ENCODE measurements at places on chromosomes 5 and 9.

DNA sequence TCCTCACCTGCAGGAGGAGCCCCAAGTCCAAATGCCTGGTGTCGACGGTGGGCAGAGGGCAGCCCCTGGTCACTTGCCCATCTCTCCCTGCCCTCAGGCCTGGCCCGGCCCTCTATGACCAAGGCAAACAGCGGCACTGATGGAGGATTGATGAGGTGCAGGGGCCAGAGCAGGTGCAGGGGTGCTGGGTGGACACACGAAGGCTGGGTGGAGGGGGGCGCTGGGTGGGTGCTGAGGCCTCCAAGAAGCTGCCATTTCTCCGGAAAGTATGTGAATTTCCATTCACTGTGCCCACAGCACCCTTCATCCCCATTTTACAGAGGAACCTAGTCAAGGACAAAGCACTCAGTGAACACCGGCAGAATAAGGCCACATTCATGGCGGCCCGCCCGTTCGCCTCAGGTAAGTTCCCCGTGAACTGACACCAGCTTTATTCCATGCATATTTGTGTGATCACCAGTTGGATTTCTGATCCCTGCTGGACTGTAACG, 143.8 kb upstream of the PPP1R26 start:
- no peak overlapping the region for H3K27ac ChIP-seq
- peaks cover 5% of the 10 kb centered on the region for H3K4me1 ChIP-seq
- DNase-seq = no peak
- no peak overlapping the region for H3K4me3 ChIP-seq
- no peaks in the 10 kb centered on the region for H3K36me3 ChIP-seq

- no peak for DNase-seq
- H3K36me3 ChIP-seq = no peaks in the 10 kb centered on the region
- no peak overlapping the region for H3K4me3 ChIP-seq
- no peak overlapping the region for H3K27ac ChIP-seq
- no peaks in the 10 kb centered on the region for H3K27me3 ChIP-seq
- H3K4me1 ChIP-seq = no peaks in the 10 kb centered on the region
Observed at GRCh38 chr5:176133289-176133870, 104.8 kb upstream of the SIMC1 start.

DNA sequence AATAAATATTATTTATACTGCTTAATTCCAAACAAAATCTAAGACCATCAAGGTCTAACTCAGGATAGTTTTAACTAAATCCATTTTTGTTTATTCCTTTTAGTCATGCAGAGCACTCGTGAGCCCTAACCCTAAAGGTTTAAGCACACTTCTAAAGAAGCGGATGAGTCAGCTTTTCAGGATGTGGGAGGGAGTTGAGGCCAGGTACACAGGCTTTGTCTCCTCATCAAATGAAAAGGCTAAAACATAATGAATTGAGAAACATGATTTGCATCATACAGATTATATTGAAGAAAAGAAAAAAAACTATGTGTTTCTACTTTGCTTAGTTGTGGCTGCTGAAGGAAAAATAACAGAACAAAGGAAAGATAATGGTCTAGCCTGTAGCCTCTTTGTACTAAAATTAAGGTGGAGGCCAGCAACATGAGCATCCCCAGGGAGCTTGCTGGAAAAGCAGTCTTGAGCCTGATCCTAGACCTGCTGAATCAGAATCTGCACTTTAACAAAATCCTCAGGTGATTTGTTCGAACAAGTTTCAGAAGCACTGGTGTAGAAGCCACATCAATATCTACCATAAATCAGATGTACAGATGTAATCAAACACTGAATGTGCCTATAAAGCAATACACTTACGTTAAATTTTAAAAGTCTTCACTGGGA, 21.1 kb upstream of the ISCA1 start:
- H3K27ac ChIP-seq = no peak overlapping the region
- peaks cover 2% of the 10 kb centered on the region for H3K4me1 ChIP-seq
- H3K27me3 ChIP-seq = no peaks in the 10 kb centered on the region
- H3K36me3 ChIP-seq = peaks cover 47% of the 10 kb centered on the region
- no peak for DNase-seq

- H3K27me3 ChIP-seq = peaks cover 30% of the 10 kb centered on the region
- no peak overlapping the region for H3K4me3 ChIP-seq
- H3K27ac ChIP-seq = no peak overlapping the region
- H3K36me3 ChIP-seq = no peaks in the 10 kb centered on the region
- H3K4me1 ChIP-seq = peaks cover 10% of the 10 kb centered on the region
Observed at GRCh38 chr5:136226401-136226800, 33.4 kb upstream of the SMIM32 start.

DNA sequence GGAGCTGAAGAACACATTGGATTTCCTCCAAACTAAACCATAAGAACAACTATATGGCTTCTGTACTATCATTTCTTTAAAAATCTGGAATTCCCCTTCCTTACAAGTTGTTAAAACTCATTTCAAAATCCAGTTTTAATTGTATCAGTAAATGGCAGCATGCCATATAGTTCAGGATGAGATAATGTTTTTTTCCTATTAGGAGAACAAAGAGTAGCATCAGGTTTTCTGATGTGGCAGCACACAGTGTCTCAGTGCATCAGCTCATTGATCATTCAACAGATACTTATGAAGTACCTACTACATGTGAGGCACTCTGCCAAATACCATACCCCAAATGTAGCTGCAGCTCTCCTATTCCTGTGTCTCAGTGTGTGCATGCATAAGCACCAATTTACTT, 161.1 kb downstream of the EPB41L4A start:
- DNase-seq = no peak
- H3K4me1 ChIP-seq = no peaks in the 10 kb centered on the region
- no peak overlapping the region for H3K4me3 ChIP-seq
- 0 out of 2 replicates have a peak, but pooled peaks cover 8% of the 10 kb centered on the region for H3K27me3 ChIP-seq
- H3K36me3 ChIP-seq = no peaks in the 10 kb centered on the region

GRCh38 chr9:92619601-92620300, 50.2 kb downstream of the IPPK start:
- no peak for DNase-seq
- no peaks in the 10 kb centered on the region for H3K4me1 ChIP-seq
- no peaks in the 10 kb centered on the region for H3K27me3 ChIP-seq
- H3K36me3 ChIP-seq = peaks cover 11% of the 10 kb centered on the region

GRCh38 chr5:100595812-100596173, 60.6 kb downstream of the FAM174A start:
- DNase-seq = no peak
- H3K27me3 ChIP-seq = no peaks in the 10 kb centered on the region
- no peaks in the 10 kb centered on the region for H3K36me3 ChIP-seq

- H3K36me3 ChIP-seq = no peaks in the 10 kb centered on the region
- no peak overlapping the region for H3K4me3 ChIP-seq
- H3K4me1 ChIP-seq = no peaks in the 10 kb centered on the region
- H3K27me3 ChIP-seq = no peaks in the 10 kb centered on the region
Observed at GRCh38 chr5:104421431-104421830, 858.8 kb upstream of the NUDT12 start.

DNA sequence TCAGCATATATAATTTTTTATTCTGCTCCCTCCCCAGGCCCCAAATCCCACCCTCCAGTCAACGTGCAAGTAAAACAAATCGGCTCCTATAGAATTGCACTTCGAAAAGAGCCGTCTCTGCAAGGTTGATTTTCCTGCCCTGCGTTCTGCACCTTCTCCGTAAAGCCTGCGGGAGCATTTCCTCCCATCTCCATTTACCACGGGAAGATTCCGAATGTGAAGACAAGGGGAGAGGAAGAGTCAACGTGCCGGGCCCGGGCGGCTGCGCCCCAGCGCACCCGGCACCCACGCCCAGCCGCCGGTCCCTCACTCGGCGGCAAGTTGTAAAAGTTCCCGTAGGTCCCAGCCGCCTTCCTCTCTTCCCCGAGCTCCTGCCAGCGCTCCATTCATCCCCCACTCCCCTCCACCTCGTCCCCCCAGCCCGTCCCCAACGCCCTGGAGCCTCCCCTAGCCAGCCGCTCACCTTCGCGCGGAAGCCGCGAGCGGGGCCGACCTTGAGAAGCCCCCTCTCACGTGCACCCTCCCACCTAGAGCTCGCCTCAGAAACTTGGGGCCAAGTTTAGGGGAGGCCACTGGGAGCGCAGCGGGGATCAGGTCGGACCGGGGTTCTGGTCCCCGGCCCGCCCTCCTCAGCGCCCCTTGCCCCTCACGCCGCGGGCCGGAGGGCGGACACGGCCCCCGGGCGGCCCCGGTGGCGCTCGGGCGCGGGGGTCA, 431 bp downstream of the BNC2 start:
- H3K4me1 ChIP-seq = no peaks in the 10 kb centered on the region
- H3K27me3 ChIP-seq = no peaks in the 10 kb centered on the region
- no peak for DNase-seq
- H3K27ac ChIP-seq = no peak overlapping the region

DNA sequence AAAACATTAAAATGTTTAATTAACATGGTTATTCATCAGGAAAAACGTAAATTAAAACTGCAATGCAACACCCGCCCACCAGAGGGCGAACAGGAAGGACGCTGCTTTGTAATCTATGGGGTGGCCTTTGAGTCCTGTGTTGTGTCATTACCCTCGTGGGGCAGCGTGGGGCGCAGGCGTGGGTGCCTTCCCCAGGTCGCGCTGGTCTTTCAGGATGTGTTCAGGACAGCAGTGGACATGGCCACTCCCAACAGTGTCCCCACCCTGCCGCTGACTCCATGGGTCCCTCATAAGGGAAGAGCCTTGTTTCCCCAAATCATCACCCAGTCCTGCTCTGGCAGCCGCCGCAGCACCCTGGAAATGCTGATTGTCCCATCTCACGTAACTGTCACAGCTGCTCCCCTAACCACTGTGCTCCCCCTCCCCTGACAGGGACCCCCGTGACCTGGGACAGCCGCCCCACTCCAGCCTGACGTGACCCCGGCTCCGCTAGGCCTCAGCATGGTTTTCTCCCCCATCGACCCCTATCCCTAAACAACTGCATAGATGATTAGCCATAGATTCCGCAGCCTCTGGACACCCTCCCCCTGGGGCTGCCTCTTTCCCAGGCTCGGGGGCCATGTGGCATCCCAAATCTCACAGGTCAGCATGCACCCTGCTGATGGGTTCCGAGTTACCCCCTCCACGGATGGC, 36.4 kb downstream of the GLT6D1 start:
- H3K27me3 ChIP-seq = no peaks in the 10 kb centered on the region
- DNase-seq = peak; percentile 29
- H3K36me3 ChIP-seq = no peaks in the 10 kb centered on the region

- H3K27ac ChIP-seq = no peak overlapping the region
- DNase-seq = no peak
- no peaks in the 10 kb centered on the region for H3K4me1 ChIP-seq
- H3K36me3 ChIP-seq = no peaks in the 10 kb centered on the region
- peaks cover 4% of the 10 kb centered on the region for H3K27me3 ChIP-seq
Observed at GRCh38 chr9:116928289-116928688, 241.2 kb downstream of the TRIM32 start.

Measured in HCT116 (cell line).